Forelimb muscle (tissue), 1 donor: ENCODE measurements at places on chromosomes 5 and 9. TPM values are rescaled to one million over a fixed set of nuclear protein-coding genes. Genes with fewer than 3 reads are reported as not detected.

The C9orf153 gene
- polyA plus RNA-seq = 0.22 TPM

GRCh38 chr5:123157791-123158581, 68.9 kb downstream of the PRDM6 start:
- no peak for DNase-seq

The PCSK1 gene
- 0.04 TPM for polyA plus RNA-seq

GRCh38 chr9:3857673-3858072, 331.9 kb upstream of the RFX3 start:
- no peak for DNase-seq

- no peak for DNase-seq
Observed at GRCh38 chr9:132169672-132170392, 8.0 kb downstream of the NTNG2 start.

The SELENOP gene
- polyA plus RNA-seq = 98.3 TPM

The TIGD6 gene
- polyA plus RNA-seq = 2.1 TPM

DNA sequence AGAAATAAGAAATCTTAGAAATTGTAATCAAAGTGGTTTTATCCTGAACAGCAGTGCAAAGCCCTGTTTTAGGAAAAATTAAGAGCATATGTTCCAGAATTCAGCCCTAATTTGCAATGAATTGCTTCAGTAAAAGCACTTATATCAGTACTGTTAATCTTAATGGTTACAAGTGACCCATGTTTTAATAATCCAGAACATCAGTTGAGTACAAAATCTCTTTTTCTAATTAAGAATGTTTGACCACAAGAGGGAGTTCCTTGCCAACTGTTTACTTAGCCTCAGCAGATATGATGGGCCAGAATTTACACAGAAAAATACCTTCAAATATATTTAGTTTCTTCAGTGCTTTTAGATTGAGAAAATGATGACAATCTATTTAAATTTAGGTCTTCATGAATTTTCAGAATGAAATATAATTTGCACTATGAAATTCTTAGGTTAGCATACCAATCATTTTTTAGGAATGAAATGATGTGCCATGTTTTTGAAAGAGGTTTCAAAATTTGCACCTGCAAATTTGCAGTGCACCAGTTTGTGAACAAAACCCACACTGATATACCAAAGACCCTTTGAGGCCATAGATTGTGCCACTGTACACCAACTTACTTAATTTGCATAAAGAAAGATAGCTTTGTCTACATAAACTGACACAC, 926.3 kb upstream of the ARRDC3 start:
- DNase-seq = peak; percentile 35

The UBE2R2 gene
- polyA plus RNA-seq = 37.9 TPM

GRCh38 chr5:57598756-57599155, 116.1 kb upstream of the ACTBL2 start:
- DNase-seq = no peak

DNA sequence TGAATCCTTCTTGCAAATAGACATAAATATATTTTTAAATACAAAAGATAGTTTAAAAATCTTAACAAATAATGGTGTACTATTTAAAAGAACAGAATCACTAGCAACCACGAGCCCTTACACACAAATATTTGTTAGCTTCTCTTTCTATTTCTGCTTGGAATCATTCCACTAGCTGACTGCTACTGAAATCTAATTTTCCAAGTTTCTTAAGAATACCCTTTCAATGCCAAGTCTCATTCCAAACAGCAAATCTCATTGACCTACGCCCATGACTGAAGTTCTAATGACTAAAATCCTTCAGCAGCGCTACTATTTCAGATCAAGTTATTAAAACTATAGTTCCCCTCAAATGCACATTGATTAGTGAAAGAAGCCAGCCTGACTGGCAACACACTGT, 13.2 kb upstream of the PPP1R2B start:
- DNase-seq = no peak

DNA sequence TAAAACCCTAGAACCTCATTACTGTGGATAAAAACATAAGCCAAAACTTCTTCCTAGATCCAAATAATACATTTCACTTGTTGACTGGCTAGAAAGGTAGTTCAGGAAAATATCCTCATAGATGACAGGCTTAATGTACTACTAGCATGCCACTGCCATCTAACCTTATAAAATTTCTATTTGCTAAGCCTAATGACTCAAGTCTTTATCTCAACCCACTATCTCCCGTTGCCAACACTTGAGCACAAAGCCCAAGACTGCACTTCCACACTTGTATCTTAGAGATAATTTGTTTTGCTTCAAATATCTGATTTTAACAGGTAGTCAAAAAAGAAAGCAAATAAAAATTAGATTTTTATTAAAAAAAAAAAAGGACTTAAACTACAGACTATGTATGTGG, 42.7 kb downstream of the FBXL17 start:
- DNase-seq = no peak

- DNase-seq = no peak
Observed at GRCh38 chr5:50947906-50948683, 281.7 kb downstream of the PARP8 start.

DNA sequence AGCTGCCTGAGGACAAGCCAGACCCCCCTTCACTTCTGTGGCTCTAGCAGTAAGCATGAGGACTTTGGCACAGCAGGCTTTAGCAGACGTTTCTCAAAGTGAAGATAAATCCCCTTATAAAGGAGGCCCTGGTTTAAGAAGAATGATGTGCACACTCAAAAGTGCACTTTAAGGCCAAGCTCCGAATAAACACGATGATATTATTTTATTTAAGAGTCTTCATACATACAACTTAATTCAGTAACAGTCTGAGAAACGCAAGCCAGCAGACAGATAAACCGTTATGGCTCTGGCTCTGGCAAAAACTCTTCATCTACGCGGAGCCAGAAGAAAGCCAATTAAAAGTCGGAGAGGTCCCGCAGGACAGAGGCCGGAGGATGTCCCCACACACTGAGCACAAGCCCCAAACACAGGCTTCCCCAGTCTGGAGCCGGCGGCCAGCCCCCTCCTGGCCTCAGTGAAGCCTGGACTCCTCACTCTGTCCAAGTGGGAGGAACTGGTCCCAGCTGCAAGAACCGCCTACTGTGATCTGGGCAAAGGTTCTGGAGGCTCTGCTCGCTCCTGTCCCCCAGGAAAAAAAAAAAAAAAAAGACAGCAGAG, 44.6 kb downstream of the ADAMTS2 start:
- DNase-seq = peak; percentile 38

The C7 gene
- polyA plus RNA-seq = 1.6 TPM

DNA sequence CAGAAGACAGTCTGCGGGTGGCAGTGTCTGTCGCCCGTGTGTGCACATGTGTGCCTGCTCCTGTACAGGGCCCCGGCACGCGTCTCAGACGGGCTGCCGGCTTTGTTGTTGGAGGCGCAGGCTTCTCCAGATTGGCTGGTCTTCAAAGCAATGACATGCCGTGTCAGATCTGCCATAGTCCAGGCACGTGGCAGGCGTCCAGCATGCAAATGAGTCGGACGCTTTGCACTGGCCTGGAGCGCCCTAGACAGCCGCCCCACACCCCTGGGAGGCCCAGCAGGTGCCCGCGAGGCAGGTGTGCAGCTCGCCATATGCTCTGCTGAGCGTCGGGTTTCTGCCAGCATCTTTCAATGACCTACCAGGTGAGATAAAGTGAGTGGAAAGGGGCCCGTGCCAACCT, 71.5 kb downstream of the GADD45G start:
- no peak for DNase-seq

GRCh38 chr5:128965011-128965637, at the start of gene SLC27A6:
TSS of gene SLC27A6 (plus strand) at chr5:128965488. CDS start at chr5:128966138, 650 bp downstream.
- no peak for DNase-seq

GRCh38 chr5:43006424-43007202, 33.5 kb downstream of the ANXA2R start:
- DNase-seq = no peak

- no peak for DNase-seq
Observed at GRCh38 chr5:135484674-135485086, 32.5 kb upstream of the TIFAB start.

The SCGB3A2 gene
- not detected for polyA plus RNA-seq

- no peak for DNase-seq
Observed at GRCh38 chr9:135147938-135148337, 60.5 kb downstream of the OLFM1 start.

GRCh38 chr5:168877132-168877892, 298.1 kb upstream of the PANK3 start:
- no peak for DNase-seq

GRCh38 chr9:131738293-131739132, 1.4 kb downstream of the RAPGEF1 start:
- no peak for DNase-seq

- no peak for DNase-seq
Observed at GRCh38 chr9:12674961-12675360, 18.2 kb upstream of the TYRP1 start.

DNA sequence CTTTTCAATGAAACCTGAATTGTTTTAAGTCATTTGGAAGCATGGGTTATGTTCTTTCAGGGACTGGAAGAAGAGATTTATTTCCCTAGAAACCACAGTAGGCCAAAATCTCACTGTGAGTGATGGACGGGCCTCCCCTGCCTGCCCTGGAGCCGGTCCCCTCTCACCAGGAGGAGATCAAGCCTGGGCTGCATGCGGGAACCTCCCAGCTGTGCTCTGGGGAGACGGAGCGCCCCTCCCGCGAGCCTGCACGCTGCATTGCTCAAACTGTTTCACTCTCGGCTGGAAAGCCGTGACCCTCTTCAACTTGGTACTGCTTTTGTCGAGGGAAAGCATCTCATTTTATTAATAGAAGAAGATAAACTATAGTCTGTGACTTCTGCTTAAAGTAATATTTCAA, 85.4 kb downstream of the IRX2 start:
- DNase-seq = no peak

DNA sequence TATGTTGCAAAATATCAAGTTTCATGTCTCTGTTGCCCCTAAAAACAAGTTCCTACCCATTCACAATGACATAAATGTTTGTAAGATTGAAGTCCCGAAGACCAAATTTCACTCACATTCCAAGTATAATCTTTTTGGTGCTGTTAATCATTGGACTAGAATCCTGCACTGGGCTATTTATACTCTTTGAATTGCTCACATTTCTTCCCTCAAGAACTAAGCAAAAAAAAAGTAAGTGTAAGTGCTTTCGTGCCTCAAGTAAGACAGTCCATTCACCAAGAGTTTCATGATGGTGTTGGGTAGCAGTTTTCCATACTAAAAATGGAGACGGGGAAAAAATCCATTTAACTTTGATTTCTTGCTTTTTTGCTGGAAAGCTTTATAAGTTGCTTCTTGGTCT, 242.3 kb downstream of the EBF1 start:
- no peak for DNase-seq

GRCh38 chr5:14762549-14763216, 98.2 kb downstream of the OTULIN start:
- DNase-seq = no peak

The AQP7 gene
- 1.9 TPM for polyA plus RNA-seq

DNA sequence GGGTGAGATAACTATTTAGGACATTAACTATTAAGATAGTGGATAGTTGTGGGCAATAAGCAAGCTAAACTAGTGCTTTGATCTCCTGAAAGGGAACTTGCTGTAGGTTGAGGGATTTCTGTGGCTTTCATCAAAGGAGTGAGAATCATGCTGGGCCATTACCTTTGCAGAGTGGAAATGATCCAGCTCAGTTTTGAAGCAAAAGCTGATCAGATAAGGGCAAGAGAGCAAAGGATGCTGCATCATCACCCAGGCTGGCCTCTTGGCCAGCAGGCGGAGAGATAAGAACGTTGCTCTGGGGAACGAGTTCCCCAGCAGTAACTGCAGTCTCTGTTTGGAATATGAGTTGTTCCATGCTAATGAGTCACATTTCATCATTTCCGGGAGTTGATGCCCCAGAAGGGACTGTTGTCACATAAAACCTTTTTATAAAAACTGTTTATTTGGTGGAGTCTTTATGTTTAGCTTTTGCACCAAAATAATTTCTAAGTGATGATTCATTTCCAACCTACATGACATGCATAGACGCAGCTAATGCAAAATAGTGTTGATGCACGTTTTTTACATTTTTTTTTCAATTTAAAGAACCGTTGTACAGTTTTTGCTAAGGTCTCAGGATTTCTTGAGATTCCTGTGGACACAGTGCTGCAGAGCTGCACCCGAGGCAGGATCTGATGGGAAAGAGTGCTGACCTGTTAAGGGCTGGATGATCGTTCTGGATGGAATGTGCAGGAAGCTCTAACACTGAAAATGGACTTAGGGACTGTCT, 99.3 kb downstream of the ACTBL2 start:
- DNase-seq = no peak

The ST8SIA4 gene
- 4.6 TPM for polyA plus RNA-seq

The TPM2 gene
- polyA plus RNA-seq = 8,819 TPM

GRCh38 chr5:141326088-141326854, 4.0 kb upstream of the PCDHGA1 start:
- no peak for DNase-seq

- no peak for DNase-seq
Observed at GRCh38 chr5:180974612-180975315, 13.9 kb upstream of the BTNL3 start.

- DNase-seq = no peak
Observed at GRCh38 chr5:57174128-57174889, 450 bp downstream of the GPBP1 start.

- no peak for DNase-seq
Observed at GRCh38 chr5:95817430-95817829, 5.1 kb downstream of the GLRX start.

- DNase-seq = no peak
Observed at GRCh38 chr9:109232449-109233237, 65.6 kb upstream of the FRRS1L start.

GRCh38 chr5:111930905-111931461, 174.0 kb upstream of the NREP start:
- DNase-seq = no peak

DNA sequence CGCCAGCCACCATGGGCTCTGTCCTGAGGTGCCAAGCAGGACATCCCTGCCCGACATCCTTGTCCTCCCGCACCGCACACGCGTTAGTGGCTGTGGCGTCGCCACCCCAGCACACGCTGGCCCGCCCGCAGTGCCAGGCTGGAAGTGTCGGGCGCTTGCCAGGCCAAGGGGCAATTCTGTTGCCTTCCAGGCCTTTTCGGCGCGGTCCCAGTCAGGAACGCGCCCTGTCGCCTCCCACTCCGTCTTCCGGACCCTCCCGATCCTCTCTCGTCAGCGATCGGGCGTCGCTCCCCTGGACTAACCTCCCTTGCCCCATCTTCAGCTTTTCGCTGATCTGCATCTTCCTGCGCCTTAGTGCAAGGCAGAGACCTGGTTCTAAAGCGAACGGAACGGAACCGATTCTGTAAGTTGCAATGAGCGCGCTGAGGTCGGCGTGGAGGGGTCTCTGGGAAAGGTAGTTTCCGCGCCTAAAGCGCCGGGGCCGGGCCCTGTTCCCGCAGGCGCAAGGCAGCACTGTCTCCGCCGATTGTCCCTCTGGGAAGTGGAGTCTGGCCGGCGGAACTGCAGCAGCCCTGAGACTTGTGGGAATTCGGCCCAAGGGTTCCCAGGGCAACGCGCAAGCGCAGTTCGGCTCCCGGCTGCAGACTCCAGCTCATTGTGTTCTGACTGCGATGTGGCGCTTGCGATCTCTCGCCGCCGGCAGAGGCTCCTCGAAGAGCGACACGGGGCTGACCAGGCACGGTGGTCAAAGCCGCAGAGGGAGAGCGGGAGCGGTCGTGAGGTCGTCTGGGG, at the start of gene ZNF454:
TSS of gene ZNF454 (plus strand) at position 630 of the 792 bp plus-strand sequence. CDS start 1,594 bp downstream, outside the sequence.
- DNase-seq = peak; percentile 84

The KLHL9 gene
- polyA plus RNA-seq = 19.5 TPM
